ENCODE measurements at places on chromosomes 3 and 15.

- no peak for DNase-seq
- H3K4me1 ChIP-seq = no peaks in the 10 kb centered on the region
- H3K27ac ChIP-seq = no peak overlapping the region
- peaks cover 80% of the 10 kb centered on the region for H3K36me3 ChIP-seq
Measured at GRCh38 chr15:41678742-41679141, 18.5 kb downstream of the MGA start.

DNA sequence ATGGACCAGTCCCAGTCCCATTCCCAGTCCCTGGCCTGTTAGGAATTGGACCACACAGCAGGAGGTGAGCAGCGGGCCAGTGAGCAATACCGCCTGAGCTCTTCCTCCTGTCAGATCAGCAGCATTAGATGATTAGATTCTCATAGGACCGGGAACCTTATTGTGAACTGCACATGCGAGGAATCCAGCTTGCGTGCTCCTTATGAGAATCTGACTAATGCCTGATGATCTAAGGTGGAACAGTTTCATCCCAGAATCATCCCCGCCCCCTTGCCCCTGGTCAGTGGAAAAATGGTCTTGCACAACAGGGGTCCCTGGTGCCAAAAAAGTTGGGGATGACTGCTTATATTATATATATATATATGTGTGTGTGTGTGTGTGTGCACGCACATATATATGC, 63.1 kb downstream of the IFT57 start:
- H3K4me3 ChIP-seq = no peak overlapping the region
- H3K4me1 ChIP-seq = peaks cover 8% of the 10 kb centered on the region
- H3K27me3 ChIP-seq = no peaks in the 10 kb centered on the region
- H3K27ac ChIP-seq = no peak overlapping the region

GRCh38 chr3:134007819-134008218, 21.9 kb downstream of the SLCO2A1 start:
- peaks cover 48% of the 10 kb centered on the region for H3K36me3 ChIP-seq
- H3K4me3 ChIP-seq = no peak overlapping the region
- peaks cover 2% of the 10 kb centered on the region for H3K4me1 ChIP-seq
- H3K27ac ChIP-seq = no peak overlapping the region
- no peak for DNase-seq

DNA sequence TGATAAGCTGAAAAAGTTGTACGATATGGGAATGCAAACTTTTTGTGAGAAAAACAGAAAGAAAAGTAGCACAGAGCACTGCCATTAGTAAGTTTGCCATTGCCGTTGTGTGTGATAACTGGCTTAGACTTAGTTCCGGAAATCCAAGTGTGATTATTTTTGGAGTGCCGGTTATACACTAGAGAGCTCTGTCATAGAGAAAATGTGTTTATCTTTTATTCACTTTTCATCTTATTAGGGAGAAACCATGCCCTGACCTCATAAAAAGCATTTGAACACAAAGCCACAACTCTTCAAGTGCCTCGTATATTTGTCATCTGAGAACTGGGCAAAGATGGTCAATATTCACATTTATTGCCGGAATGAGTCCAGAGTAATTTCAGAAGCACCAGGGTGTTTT, 36.1 kb downstream of the CTDSPL start:
- H3K36me3 ChIP-seq = peaks cover 29% of the 10 kb centered on the region
- H3K27me3 ChIP-seq = no peaks in the 10 kb centered on the region
- DNase-seq = no peak
- no peak overlapping the region for H3K4me3 ChIP-seq
- H3K27ac ChIP-seq = no peak overlapping the region
- peaks cover 38% of the 10 kb centered on the region for H3K4me1 ChIP-seq

GRCh38 chr15:41790756-41791546, 16.7 kb downstream of the MAPKBP1 start:
- peaks cover under 1% of the 10 kb centered on the region for H3K36me3 ChIP-seq
- no peaks in the 10 kb centered on the region for H3K27me3 ChIP-seq
- H3K27ac ChIP-seq = peak overlapping the region; percentile 10
- H3K4me1 ChIP-seq = peaks cover 64% of the 10 kb centered on the region

DNA sequence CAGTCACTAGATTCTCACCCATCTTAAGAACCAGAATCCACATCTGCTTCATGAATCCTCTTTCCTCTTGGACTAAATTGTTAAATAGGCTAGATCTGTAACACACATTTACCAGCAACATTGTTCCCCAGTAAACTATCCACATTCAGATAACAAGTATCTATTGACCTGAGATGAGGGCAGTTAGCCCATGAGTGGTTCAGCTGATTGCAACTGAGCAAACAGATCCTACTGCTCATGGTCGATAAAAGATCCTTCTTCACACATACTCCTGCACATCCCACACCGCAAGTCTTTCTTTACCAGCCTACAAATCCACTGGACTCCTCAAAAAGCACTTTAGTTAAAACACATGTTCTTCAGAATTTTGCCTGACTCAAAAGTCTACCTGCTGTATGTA, 59.2 kb downstream of the UACA start:
- H3K4me1 ChIP-seq = peaks cover 36% of the 10 kb centered on the region
- H3K4me3 ChIP-seq = no peak overlapping the region
- peak overlapping the region; percentile 24 for H3K27ac ChIP-seq
- H3K36me3 ChIP-seq = peaks cover 6% of the 10 kb centered on the region
- no peak for DNase-seq
- H3K27me3 ChIP-seq = no peaks in the 10 kb centered on the region

DNA sequence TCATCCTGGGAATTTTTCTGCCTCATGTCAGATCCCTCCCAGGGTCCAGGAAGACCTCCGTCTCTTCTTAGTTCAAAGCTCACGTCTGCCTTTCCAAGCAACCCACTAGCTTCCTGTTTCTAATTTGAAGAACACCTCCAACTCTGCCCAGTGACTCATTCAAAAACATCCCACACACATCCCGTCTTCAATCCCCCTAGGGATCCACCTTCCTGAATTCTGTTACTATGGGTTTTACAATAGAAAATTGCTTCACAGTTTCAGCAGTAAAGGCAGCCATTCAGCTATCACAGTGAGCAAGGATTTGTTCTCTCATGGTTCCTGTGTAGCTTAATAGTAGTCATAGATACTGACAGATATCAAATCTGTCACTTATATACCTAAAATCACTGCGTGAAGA, 308.3 kb upstream of the CCDC54 start:
- no peak overlapping the region for H3K4me3 ChIP-seq
- H3K36me3 ChIP-seq = no peaks in the 10 kb centered on the region
- H3K27me3 ChIP-seq = peaks cover 2% of the 10 kb centered on the region
- no peak for DNase-seq

- no peak overlapping the region for H3K27ac ChIP-seq
- H3K4me1 ChIP-seq = peaks cover 28% of the 10 kb centered on the region
- no peak for DNase-seq
- H3K4me3 ChIP-seq = no peak overlapping the region
Measured at GRCh38 chr15:95417761-95418160, 912.7 kb upstream of the NR2F2 start.

DNA sequence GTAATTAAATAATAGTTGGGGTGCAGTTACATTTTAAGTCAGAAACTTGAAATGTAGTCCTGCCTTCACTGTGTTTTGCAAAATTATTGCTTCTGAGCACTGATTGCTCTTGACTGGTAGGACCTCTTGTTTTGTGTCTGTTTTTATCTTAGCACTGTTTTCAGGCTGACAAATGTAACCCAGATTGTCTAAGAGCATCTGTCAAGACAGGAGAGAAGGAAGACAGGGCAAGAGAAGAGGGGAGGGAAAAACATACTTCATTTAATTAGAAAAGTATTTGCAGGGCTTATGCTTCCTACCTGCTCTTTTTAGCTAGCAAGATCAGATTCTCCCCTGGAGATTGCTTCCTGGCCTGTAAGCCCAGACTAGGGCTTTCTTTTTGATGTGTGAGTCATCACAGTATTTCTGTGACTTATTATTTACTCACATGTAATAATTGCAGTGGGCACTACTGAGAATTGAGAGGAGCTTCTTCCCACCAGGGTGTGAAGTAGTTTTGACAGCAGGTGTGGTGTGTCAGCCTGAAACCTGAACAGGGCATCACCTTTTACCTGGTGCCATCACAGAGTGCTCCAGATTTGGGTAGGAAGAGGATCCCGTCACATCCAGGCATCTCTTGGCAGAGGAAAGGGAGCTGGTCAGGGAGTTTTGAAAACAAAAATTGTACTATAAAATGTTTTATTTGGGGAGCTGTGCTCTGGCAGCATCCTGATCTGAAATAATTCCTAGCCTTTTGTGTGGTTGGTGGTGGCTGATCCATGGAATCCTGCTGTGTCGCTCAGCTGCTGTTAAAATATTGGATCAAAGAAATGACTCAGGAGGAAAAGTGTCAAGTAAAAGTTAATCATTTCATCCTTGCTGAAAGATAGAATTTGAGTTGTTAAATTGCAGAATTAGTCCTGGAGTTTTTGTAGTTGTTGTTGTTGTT, 98.2 kb downstream of the TMEM108 start:
- H3K4me1 ChIP-seq = peaks cover 13% of the 10 kb centered on the region
- H3K36me3 ChIP-seq = no peaks in the 10 kb centered on the region
- no peaks in the 10 kb centered on the region for H3K27me3 ChIP-seq
- H3K4me3 ChIP-seq = no peak overlapping the region

- no peaks in the 10 kb centered on the region for H3K4me1 ChIP-seq
- no peak overlapping the region for H3K27ac ChIP-seq
- peaks cover 13% of the 10 kb centered on the region for H3K27me3 ChIP-seq
- no peak overlapping the region for H3K4me3 ChIP-seq
Measured at GRCh38 chr15:70299931-70300869, 202.5 kb upstream of the TLE3 start.

- peaks cover 60% of the 10 kb centered on the region for H3K36me3 ChIP-seq
- H3K27me3 ChIP-seq = peaks cover 2% of the 10 kb centered on the region
- no peak for DNase-seq
- H3K4me1 ChIP-seq = no peaks in the 10 kb centered on the region
Measured at GRCh38 chr15:61987824-61988223, 72.4 kb downstream of the VPS13C start.

DNA sequence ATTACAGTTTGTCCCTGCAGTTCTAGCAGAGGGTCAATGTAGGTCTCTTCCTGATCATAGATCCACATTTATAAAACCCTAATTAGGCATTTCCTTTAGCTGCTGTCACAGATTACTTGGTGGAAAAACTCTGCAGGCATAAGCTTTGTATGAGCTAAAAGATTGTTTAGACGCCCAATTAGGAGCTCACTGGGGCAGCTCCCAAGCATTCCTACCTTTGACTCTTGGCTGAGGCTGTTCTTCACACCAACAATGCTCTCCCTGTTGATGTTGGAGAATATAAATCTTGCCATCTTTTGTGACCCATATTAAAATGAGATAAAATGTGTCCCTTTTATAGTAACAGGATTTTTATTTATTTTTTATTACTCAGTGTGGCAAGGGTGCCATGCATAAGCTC, 148.3 kb upstream of the TRIM42 start:
- no peaks in the 10 kb centered on the region for H3K4me1 ChIP-seq
- H3K27me3 ChIP-seq = peaks cover 9% of the 10 kb centered on the region
- H3K36me3 ChIP-seq = no peaks in the 10 kb centered on the region
- no peak for DNase-seq
- no peak overlapping the region for H3K27ac ChIP-seq

GRCh38 chr3:195752066-195752465, 31.3 kb downstream of the MUC20 start:
- H3K27ac ChIP-seq = no peak overlapping the region
- H3K4me1 ChIP-seq = peaks cover 45% of the 10 kb centered on the region
- no peaks in the 10 kb centered on the region for H3K36me3 ChIP-seq
- peaks cover 39% of the 10 kb centered on the region for H3K27me3 ChIP-seq
- H3K4me3 ChIP-seq = no peak overlapping the region
- DNase-seq = no peak

DNA sequence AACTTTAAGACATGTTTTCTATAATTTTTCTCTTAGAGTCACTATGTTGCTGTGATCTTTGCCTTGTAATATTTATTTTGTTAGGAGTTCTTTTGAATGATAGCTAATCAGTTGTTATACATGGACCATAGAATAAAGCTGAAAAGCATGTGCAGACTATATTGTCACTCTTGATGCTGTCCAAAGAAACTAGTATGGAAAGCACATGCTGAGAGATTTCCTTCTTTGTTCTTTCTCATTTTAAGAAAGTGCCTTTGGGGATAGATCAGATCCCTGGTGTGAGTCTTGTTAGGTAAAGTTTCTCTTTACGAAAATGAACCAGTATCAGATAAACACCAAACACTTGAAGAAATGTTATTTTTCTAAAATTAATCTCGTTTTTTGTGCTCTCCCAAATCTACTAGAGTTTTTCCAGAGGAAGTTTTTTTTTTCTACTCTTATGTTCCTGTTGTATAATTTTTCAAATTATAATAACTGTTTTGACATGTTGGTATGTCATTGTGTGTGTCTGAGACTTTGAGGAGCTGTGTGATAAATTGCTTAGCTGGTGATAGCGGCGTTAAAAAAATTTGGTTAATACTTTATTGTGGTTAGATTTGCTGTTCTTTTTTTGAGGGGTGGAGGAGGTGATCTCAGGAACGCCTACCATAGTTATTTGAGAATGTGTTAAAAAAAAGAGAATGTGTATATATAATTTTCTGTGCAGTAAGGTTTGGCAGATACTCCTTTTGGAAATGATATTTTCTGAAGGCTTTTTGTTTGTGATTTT, 2.2 kb downstream of the PIAS1 start:
- peak overlapping the region; percentile 96 for H3K4me3 ChIP-seq
- no peak for DNase-seq
- peaks cover 4% of the 10 kb centered on the region for H3K27me3 ChIP-seq
- peaks cover 20% of the 10 kb centered on the region for H3K36me3 ChIP-seq
- H3K27ac ChIP-seq = peak overlapping the region; percentile 64

DNA sequence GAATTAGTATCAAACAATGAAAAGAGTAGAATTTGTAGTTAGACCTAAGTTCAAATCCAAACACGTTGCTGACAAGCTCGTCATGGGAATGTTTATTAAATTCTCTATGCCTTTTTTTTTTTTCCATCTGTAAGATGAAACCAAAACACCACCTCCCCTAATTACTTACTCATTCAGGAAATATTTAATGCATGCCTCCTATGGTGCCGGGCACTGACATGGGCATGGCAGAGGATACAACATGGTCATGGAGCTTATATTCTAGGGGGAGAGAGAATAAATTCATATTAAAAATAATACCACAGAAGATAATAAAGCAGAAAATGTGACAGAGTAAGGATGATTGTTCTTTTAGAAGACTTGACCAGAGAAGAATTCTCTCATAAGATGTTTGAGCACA, 215.8 kb downstream of the RYR3 start:
- H3K4me1 ChIP-seq = no peaks in the 10 kb centered on the region
- no peak overlapping the region for H3K27ac ChIP-seq
- no peaks in the 10 kb centered on the region for H3K36me3 ChIP-seq
- DNase-seq = no peak
- peaks cover 8% of the 10 kb centered on the region for H3K27me3 ChIP-seq
- H3K4me3 ChIP-seq = no peak overlapping the region

DNA sequence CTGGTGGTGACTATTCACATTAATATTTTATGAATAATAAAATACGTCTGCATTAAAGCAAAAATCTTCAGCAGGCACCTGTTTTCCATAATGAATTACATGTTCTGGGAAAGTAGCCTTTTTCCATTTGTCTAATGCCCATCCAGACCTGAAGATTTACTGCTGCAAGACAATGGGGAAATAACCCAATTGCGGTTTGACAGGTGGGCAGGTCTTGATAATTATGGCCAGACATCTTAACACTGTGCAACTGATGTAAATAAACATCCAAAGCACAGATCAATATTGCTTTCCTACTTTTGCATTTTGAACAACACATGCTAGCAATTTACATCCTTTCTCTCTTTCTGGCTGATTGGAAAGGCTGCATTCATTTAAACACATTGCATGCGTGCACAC, 173.9 kb downstream of the MEIS2 start:
- no peak overlapping the region for H3K27ac ChIP-seq
- H3K36me3 ChIP-seq = peaks cover 95% of the 10 kb centered on the region
- H3K27me3 ChIP-seq = peaks cover 2% of the 10 kb centered on the region
